ENCODE measurements at places on chromosomes 7 and 10.

DNA sequence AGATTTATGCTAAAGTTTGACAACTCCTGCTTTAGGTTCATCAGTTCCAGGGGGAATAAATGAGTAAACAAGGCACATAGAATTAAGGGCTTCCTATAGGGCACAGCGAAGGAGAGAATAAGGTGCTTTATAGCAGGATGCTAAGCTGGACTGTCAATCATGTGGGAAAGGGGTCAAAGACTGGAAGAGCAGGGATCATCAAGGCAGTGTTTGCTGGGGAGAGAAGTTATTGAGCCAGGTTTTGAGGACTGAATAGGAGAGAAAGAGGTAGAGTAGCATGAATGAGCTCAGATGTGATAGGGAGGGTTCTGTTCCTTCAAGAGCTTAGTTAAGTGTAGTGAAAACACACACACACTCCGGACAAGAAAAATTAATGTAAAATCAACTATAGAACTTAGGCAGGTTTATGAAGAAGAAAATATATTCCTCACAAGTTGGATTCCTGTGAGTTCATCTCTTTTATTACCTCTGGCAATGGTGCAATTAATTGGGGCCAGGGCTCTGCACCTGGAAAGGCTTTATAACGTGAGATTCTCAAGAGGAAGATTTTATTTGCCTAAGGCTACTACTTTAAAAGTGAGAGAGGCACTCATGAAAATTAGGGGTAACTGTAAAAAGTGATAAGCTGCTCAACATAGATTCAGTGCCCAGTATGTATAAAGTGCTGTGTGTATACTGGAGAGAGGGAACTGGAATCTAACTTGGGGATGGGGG, 222.4 kb downstream of the AUTS2 start:
- no peak overlapping the region for H3K27ac ChIP-seq
- DNase-seq = no peak
- no peaks in the 10 kb centered on the region for H3K36me3 ChIP-seq
- H3K27me3 ChIP-seq = no peaks in the 10 kb centered on the region

DNA sequence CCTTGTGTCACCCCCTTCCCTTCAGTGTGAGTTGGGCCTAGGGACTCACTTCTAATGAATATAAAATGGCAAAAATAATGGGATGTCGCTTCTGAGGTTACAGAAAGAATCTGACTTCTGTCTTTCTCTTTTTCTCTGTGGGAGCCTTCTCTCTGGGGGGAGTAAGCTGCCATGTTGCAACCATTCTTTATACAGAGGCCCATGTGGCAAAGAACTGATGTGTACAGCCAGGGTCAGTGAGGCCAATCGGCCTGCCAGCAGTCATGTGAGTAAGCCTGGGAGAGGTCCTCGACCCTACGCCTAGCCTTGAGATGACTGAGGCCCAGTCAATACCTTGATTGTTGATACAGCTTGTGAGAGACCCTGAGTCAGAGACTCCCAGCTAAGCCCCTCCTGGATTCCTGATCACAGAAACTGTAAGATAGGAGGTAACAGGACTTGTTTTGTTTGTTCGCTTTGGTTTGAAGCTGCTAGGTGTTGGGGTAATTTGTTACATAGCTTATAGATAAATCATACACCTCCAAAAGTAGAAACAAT, 1.7 kb downstream of the TCAF1 start:
- H3K4me3 ChIP-seq = no peak overlapping the region
- H3K36me3 ChIP-seq = peaks cover 6% of the 10 kb centered on the region
- DNase-seq = no peak
- H3K27me3 ChIP-seq = no peaks in the 10 kb centered on the region
- no peak overlapping the region for H3K27ac ChIP-seq
- H3K4me1 ChIP-seq = peaks cover 15% of the 10 kb centered on the region

DNA sequence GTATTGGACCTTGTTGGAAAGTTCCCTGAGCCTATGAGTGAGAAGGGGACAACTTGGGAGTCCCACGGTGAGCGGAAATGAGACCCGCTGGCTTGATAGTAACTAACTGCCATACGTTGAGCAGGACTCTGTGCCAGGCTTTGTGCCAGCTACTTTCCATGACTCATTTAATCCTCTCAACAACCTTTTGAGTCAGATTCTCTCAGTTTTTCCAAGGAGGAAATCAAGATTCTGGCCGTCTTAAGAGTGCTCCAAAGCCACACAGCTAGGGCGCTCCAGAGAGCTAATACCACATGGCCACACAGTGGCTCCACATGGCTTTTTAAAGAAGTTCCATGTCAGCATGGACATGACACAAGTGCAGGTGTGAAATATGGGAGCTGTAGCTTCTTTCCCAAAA, 55.7 kb downstream of the NOD1 start:
- no peak for DNase-seq
- no peak overlapping the region for H3K4me3 ChIP-seq
- no peaks in the 10 kb centered on the region for H3K4me1 ChIP-seq
- H3K36me3 ChIP-seq = peaks cover 3% of the 10 kb centered on the region

DNA sequence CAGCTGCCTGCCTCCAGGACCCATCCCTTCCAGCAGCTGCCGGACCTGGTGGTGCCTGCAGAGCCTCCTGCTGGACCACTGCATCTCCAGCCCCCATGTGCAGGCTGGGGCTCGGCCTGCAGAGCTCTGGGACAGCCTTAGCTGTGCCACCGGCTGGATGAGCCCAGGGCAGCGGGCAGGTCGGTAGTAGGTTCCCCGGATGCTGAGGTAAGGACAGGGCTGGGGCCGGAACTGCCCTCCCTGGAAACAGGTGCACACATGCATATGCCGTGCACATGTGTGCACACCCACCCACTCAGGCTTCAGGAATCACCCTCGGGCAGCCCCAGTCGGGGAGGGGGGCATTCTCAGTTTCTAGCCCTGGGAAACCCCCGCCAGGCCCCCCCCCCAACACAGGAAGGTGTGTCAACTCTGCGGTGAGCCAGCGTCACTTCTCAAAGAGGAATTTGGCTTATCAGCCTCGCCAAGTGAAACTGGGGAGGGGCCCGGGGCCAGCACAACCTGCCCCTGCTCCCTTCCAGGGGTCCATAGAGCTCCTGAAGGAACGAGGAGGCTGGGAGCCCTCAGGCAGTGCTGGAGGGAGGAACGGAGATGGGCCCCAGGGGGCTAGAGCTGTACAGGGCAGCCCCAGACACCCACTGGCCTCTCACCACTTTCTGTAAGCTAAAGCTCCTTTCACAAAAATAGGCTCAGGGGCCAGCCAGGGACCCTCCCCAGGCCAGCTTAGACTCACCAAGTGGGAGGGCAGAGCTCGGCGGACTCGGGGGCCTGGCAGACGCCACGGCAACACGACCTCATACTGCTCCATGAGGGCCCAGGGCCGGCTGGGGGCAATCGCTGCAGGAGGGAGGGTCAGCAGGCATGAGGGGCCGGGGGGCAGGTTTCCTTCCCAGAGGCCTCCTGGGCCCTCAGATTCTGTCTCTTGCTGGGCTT, 1.7 kb downstream of the ADAM8 start:
- H3K4me1 ChIP-seq = no peaks in the 10 kb centered on the region
- peaks cover 13% of the 10 kb centered on the region for H3K36me3 ChIP-seq
- no peak overlapping the region for H3K27ac ChIP-seq
- no peak overlapping the region for H3K4me3 ChIP-seq
- peaks cover 17% of the 10 kb centered on the region for H3K27me3 ChIP-seq

GRCh38 chr10:121138918-121139317, 287.8 kb downstream of the WDR11 start:
- H3K4me3 ChIP-seq = no peak overlapping the region
- no peaks in the 10 kb centered on the region for H3K4me1 ChIP-seq
- H3K27ac ChIP-seq = no peak overlapping the region
- DNase-seq = no peak
- no peaks in the 10 kb centered on the region for H3K27me3 ChIP-seq

- H3K27me3 ChIP-seq = no peaks in the 10 kb centered on the region
- no peaks in the 10 kb centered on the region for H3K4me1 ChIP-seq
- H3K4me3 ChIP-seq = no peak overlapping the region
- H3K36me3 ChIP-seq = no peaks in the 10 kb centered on the region
- no peak for DNase-seq
Observed at GRCh38 chr7:14639801-14640200, 262.8 kb downstream of the DGKB start.

GRCh38 chr10:120012566-120012965, 120.0 kb downstream of the SEC23IP start:
- no peak overlapping the region for H3K4me3 ChIP-seq
- H3K27ac ChIP-seq = no peak overlapping the region
- H3K4me1 ChIP-seq = no peaks in the 10 kb centered on the region
- DNase-seq = no peak

DNA sequence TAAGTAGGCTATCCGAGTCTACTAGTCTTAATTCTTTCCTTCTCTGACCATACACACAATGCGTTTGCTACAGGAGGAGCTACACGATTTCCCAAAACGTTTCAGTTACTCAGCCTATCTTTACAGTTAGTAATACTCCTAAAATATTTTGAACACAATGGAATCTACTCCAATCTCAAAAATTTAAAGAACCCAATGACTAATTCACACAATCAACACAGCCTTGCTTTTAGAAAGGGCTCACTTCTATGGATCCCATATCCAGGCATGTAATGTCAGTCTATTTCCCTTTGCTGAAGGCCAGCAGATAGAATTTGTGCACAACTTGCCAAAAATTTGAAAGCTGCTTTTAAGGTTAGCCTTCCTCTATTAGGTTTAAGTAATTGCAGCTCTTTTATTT, 107.2 kb downstream of the VPS41 start:
- no peaks in the 10 kb centered on the region for H3K27me3 ChIP-seq
- H3K4me3 ChIP-seq = no peak overlapping the region
- H3K36me3 ChIP-seq = no peaks in the 10 kb centered on the region

DNA sequence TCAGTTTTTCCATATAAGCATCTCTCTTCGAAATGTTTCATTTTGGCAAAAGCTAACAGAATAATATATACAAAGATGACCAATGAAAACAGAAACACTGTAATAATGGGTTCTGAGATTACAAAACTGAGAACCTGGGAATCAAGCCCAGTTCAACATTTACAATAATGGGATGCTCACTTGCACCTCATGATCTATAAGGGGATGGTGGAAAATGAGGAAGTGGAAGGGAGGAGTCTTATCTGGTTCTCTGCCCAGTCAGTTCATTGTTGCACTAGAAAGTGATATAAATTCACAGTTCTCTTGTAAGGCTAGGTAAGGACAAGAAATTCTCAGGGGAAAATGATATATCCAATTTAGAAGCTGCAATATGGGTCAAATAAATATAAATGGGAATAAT, 31.7 kb upstream of the RHOBTB1 start:
- DNase-seq = no peak
- H3K4me1 ChIP-seq = peaks cover 39% of the 10 kb centered on the region
- no peaks in the 10 kb centered on the region for H3K36me3 ChIP-seq

DNA sequence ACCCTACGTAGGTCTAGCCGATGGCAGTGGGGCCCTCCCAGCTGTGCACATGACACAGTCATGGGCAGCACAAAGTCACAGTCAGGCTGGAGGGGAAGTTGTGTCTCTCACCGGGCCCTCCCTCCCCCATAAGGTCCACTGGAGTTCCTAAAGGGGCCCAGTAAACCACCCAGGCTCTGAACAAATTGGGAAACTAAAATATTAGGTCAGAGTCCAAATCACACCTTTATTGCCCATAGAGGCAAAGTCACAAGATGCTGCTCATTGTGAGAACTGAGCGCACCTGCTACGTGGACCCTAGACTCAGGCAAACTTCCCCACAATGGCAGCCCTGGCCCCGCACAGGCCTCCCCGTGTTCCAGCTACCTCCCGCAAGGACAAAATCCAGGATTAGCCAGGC, 45.2 kb upstream of the SH2B2 start:
- H3K27me3 ChIP-seq = no peaks in the 10 kb centered on the region
- no peak for DNase-seq
- H3K4me3 ChIP-seq = no peak overlapping the region
- H3K4me1 ChIP-seq = no peaks in the 10 kb centered on the region

GRCh38 chr7:158683541-158683940, 21.1 kb downstream of the NCAPG2 start:
- peaks cover 59% of the 10 kb centered on the region for H3K4me1 ChIP-seq
- H3K36me3 ChIP-seq = peaks cover 82% of the 10 kb centered on the region
- H3K27ac ChIP-seq = peak overlapping the region; percentile 86
- DNase-seq = no peak
- H3K4me3 ChIP-seq = no peak overlapping the region
- H3K27me3 ChIP-seq = no peaks in the 10 kb centered on the region

DNA sequence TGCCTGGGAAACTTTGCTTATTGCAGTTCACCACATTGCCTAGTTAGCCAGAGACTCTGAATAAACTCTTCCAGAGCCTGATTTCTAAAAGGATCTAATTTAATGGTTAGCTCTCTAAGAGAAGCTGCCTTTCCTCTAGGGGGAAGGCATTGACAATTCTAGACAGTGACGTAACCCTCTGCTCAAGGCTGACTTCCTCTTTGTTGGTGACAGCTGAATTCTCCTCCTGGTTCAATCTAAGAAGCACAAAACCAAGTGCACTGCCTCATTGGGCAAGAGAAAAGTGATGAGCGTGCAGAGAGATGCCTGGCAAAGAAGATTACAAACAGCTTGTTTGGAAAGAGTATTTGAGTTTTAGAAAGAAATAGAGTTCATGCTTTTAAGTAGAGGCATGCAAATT, 102.7 kb downstream of the MACC1 start:
- H3K27ac ChIP-seq = no peak overlapping the region
- no peaks in the 10 kb centered on the region for H3K4me1 ChIP-seq
- peaks cover 2% of the 10 kb centered on the region for H3K27me3 ChIP-seq
- no peaks in the 10 kb centered on the region for H3K36me3 ChIP-seq
- H3K4me3 ChIP-seq = no peak overlapping the region

DNA sequence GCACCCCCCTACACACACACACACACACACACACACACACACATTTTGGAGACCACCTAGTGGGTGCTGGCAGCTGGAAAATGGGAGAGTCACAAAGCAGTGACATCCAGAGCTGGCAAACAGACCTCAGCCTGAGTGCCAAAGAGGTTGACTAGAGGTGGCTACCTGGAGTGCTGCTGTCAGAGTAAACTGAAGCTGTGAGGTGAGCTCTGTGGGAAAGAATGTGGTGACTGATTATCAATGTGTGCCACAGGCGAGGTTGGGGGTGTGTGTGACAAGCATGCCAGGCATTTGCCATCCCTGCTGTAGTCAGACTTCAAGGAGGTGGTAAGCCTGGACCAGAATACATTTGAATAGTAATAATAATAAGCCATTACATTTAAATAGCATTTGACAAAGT, 120.6 kb downstream of the SLIT1 start:
- no peak for DNase-seq
- H3K4me3 ChIP-seq = no peak overlapping the region
- no peak overlapping the region for H3K27ac ChIP-seq
- H3K4me1 ChIP-seq = no peaks in the 10 kb centered on the region
- no peaks in the 10 kb centered on the region for H3K36me3 ChIP-seq

DNA sequence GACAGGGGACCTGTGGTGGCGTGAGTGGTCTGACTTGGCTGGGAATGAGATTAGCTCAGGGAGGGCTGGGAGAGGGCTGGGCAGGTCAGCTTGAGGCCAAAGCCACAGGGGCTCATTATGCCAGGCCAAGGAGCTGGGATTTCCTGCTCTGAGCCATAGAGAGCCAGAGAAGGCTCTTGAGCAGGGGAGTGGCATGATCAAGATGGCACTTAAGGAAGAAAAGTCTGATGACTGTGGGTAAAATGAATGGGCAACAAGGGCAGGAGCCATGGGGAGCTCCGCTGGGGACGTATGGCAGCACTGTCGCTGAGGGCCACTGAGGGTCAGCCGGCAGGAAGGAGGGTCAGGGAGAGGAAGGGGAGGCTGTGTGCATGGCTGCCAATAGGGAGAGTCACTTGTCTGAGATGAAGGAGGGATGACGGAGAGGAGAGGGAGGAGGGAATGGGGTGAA, 5.8 kb downstream of the ANTXRL start:
- no peak overlapping the region for H3K4me3 ChIP-seq
- no peak for DNase-seq
- peaks cover 18% of the 10 kb centered on the region for H3K4me1 ChIP-seq
- no peaks in the 10 kb centered on the region for H3K27me3 ChIP-seq
- no peak overlapping the region for H3K27ac ChIP-seq

Measured in SJSA1 (cell line).